ENCODE measurements at places on chromosomes 2 and 18.

DNA sequence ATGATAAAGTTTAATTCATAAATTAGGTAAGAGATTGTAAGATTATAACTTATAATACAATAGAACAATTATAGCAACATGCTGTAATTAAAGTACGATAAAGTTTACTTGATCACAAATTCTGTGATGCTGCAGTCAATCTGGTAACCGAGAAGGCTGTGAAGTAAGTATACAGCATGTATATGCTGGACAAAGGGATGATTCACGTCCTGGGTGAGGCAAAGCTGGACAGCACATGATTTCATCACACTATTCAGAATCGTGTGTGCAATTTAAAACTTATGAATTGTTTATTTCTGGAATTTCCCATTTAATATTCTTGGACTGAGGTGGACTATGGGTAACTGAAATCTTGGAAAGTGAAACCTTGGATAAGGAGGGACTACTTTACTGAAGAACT, 522.2 kb upstream of the CNTNAP5 start:
- no peak for DNase-seq

- no peak for DNase-seq
Observed at GRCh38 chr2:217824223-217824622, 178.6 kb downstream of the TNS1 start.

GRCh38 chr2:152755029-152755428, 36.6 kb downstream of the ARL6IP6 start:
- DNase-seq: no peak

DNA sequence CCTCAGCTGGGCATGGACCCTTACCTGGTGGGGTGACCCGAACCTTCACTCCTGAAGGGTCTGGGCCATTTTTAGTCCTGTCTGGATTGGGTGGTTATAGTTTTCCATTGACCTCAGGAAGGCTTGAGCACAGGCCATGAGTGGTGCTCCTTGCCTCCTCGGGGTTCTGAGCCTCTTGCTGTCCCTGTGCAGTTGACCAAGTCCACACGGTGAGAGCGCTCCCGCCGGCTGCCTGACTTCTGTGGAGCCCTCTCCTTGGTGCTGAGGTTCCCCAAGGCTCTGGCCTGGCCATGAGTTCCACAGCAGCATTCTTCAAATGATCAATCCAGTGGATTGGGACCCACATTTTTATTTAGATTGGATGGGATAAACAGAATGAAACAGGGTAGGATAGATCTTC, 159.5 kb downstream of the SEPTIN10 start:
- DNase-seq: no peak

- DNase-seq: no peak
Observed at GRCh38 chr18:68666381-68666780, 48.5 kb downstream of the TMX3 start.

GRCh38 chr2:178101321-178102079, 10.7 kb upstream of the RBM45 start:
- no peak for DNase-seq

- DNase-seq: no peak
Observed at GRCh38 chr2:101692766-101693165, 4.7 kb upstream of the MAP4K4 start.

DNA sequence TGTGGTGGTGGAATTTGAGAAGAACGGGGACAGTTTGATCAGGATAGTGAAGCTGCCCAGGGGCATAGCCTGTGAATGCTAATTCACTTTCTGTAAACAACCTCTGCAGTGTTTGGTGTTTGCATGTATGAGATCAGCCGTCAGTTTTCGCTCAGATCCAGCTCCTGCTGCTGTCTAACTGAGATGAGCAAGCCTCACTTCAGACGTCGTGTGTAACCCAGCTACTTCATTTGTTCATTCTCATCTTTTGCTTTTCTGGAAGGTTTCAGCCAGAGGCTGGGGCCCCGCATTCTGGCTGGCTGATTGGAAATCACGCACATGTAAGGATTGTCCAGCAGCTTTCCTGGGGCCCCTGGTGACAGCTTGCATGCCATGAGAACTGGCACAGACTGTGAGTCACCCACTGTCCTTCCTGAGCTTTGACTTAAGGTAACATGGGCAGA, 48.9 kb downstream of the LDLRAD4 start:
- no peak for DNase-seq

DNA sequence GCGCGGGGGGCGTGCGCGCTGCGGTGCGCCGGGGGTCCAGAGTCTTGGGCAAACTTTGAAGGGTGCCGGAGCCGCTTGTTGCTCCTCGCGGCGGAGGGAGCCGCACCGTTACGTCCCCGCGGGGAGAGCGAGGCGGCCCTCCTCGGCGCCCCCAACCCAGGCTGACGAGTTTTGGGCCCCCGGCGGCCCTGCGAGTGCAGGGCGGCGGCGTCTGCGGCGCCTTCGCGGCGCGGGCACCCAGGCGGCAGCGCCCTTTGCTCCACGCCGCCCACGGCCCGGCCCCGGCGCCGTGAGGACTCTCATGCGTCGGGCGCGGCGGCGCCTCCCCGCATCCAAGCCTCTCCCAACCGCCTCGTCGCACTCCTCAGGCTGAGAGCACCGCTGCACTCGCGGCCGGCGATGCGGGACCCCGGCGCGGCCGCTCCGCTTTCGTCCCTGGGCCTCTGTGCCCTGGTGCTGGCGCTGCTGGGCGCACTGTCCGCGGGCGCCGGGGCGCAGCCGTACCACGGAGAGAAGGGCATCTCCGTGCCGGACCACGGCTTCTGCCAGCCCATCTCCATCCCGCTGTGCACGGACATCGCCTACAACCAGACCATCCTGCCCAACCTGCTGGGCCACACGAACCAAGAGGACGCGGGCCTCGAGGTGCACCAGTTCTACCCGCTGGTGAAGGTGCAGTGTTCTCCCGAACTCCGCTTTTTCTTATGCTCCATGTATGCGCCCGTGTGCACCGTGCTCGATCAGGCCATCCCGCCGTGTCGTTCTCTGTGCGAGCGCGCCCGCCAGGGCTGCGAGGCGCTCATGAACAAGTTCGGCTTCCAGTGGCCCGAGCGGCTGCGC, 814 bp downstream of the FZD7 start:
- peak; percentile 72 for DNase-seq

DNA sequence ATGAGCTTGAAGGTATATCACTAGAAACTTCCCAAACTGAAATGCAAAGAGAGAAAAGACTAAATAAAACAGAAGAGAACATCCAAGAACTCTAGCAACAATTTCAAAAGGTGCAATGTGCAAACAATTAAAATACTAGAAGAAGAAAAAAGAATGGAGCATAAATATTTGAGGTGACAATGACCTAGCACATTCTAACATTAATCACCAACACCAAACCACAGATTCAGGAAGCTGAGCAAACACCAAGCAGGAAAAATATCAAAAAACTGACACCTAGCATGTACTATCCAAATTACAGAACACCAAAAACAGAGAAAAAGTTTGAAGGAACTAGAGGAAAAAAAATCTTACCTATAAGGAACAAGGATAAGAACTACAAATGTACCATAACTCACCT, 460.8 kb downstream of the IRS1 start:
- no peak for DNase-seq

- DNase-seq: no peak
Observed at GRCh38 chr2:204019572-204020501, 83.3 kb downstream of the ICOS start.

- DNase-seq: no peak
Observed at GRCh38 chr2:58732999-58733398, 491.9 kb upstream of the FANCL start.

GRCh38 chr2:99707592-99707991, 217.8 kb upstream of the REV1 start:
- no peak for DNase-seq

DNA sequence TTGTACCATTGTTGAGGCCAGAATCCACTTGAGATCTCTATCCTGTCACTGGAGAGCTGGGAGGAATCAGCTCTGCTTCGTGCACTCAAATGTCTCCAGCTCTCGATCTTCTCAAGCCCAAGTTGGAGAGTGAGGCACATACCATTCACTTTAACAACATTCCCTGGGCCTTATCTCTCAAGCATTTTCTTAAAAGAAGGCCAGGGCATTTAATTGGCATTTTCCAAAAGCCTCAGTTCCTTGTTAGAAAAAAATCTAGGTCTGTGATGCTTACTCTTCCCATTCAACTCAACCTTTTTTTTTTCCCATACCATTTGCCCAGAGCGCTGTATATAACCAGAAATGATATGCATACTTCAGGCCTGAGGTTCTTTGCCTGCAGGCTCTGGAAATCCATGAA, 10.1 kb downstream of the QPCT start:
- DNase-seq: no peak

GRCh38 chr18:23499291-23499781, 4.0 kb upstream of the RMC1 start:
- no peak for DNase-seq

- DNase-seq: no peak
Observed at GRCh38 chr18:33918571-33918970, 306.1 kb downstream of the NOL4 start.

DNA sequence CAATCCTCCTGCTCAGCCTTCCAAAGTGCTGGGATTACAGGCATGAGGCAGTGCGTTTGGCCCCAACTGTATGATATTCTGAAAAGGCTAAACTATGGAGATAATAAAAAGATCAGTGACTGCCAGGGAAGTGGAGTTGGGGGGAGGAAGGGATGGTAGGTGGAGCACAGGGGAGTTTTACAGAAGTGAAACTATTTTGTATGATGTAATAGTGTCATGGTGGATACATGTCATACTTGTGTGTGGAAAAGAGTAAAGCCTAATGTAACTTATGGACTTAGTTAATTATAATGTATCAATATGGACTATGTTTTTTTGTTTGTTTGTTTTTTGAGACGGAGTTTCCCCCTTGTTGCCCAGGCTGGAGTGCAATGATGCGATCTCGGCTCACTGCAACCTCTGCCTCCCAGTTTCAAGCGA, 2.9 kb upstream of the GGCX start:
- DNase-seq: no peak

DNA sequence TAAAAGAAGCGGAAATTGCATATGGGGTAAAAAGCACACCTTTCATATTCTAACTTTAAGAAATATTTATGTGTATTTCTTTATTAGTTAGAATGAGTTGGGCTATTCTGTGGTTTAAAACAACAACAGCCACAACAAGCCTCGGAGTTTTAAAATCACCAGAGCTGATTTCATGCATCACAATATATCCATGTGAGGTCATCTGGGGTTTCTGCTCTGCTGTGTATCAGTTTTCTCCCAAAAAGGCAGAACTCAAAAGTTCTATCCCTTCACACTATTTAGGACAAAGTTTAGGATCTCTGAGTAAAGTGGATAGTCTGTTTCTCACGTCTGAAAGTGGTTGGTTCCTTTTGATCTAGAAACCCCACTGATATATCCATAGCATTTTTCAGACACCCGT, 601.5 kb upstream of the GCFC2 start:
- DNase-seq: no peak

- DNase-seq: no peak
Observed at GRCh38 chr2:68463287-68463877, 3.7 kb downstream of the FBXO48 start.

- no peak for DNase-seq
Observed at GRCh38 chr2:134988994-134989605, 58.1 kb downstream of the MAP3K19 start.

Measured in caudate nucleus (tissue), 63 donors.